ENCODE measurements at places on chromosomes 3 and 15. TPM values are rescaled to one million over a fixed set of nuclear protein-coding genes. Genes with fewer than 3 reads are reported as not detected.
A peak's percentile ranks its signal among the peaks of the same experiment; 100 is the strongest.

GRCh38 chr15:70083418-70083817 lies 14.3 kb downstream of the TLE3 start:
- DNase-seq: no peak

- peak; percentile 89 for DNase-seq
Measured at GRCh38 chr15:75042730-75043508, 19.5 kb downstream of the PPCDC start.

DNA sequence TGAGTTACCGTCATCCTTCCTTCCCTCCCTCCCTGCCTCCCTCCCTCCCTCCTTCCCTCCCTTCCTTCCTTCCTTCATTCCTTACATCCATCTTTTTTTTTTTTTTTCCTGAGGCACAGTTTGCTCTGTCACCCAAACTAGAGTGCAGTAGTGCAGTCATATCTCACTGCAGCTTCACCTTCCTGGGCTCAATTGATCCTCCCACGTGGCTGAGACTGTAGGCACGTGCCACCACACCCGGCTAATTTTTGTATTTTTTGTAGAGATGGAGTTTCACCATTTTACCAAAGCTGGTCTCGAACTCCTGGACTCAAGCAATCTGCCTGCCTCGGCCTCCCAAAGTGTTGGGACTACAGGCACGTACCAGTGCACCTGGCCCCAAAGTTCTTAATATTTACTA lies 25.8 kb downstream of the USP3 start:
- no peak for DNase-seq

DNA sequence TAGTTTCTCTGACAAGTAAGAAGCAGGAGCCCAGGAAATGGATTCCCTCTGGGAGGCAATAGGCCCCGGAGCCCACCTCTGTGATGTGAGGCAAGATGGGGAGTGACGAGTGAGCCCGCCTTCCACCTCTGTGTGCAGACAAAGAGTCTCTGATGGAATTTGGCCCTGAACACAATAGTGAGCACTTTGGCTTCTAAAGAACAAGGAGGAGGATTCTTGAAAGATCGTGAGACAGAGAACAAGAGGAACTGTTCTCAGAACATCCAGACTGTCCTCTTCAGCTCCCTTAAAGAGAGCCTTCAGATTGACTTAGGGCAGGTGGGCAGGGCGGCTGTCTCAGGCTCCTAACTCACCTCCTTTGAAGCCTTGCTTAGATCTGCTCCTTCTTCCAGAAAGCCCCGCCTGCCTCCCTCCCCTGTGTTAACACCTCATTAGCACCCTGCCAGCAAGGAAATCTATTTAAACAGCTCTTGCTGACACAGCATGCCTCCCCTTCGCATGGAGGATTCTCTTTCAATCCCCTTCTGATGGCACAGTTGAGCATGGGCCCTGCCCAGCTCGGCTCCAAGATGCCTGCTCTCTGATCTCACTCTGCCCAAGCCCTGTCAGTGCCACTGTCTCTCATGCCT lies 430.3 kb downstream of the NTRK3 start:
- no peak for DNase-seq

DNA sequence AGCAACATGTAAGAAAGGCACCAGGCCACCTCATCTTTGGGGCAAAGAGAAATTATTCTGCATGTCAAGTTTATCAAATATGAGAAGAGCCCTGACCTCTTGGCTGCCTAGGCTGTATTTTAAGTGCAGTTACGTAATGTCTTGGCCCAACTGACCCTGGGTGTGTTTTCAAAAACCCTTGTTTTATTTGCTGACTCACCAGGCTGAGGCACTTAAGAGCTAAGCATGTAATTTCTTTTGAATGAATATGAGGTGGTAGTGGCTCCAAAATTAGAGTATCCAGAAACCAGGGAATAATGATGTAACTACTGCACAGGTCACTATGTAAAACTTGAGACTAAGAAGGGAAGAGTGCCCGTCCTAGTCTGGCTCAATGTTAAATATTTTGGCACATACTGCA lies 24.3 kb downstream of the PGPEP1L start:
- DNase-seq: no peak

DNA sequence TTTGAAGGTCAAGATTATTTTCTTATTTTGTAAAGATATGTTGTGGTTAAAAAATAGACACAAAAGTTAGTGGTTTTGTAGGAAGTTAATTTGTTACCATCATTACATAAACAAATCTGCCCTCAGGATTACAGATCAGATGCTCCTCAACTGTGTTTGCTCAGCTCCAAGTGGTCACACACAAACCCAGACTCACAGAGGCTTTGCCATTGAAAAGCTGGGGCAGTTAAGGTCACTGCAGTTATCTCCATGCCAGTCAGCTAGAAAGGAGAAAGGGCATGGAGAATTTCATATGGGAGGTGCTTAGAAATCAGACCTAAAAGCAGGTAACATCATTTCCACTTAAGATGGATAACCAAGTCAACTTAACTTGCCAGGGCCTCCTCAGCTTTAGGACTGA lies 825.7 kb upstream of the GBE1 start:
- DNase-seq: no peak

- DNase-seq: no peak
Measured at GRCh38 chr3:61268644-61269043, 17.4 kb upstream of the FHIT start.

DNA sequence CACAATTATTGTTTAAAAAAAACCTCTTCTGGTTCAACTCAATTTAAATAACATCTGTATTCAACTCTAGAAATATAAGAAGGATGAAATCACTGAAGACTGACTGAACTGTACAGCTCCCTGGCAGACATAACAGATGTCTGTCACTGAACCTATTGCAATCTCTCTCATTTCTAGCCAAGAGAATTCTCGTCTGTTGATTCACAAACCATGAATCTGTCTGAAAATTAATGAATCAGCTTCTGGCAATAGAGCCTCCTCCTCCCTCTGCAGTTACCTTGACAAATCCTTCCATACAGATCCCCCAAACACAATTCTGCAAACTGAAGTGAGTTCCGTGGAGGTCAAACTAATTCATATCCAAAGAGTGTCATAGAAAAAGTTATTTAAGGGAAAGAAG lies 561.4 kb downstream of the PYDC2 start:
- DNase-seq: no peak

DNA sequence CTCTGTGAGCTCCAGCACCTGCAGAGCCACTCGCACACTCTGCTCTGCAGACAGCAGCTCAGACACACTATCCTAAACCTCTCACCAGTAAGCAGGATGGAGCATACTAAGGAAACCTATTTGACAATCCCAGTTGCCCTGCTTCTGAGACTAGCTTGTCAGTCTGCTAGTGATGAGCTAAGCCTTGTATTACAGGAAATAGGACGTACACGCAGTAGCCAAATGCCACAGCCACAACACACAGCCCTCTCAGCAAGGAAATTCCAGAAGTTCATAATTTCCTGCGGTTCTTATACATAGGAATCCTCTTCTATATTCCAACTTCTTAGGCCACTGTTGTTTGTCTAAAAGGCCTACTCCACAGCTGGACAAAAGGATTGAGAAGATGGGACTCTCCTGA lies 74.5 kb downstream of the MYLK start:
- no peak for DNase-seq

DNA sequence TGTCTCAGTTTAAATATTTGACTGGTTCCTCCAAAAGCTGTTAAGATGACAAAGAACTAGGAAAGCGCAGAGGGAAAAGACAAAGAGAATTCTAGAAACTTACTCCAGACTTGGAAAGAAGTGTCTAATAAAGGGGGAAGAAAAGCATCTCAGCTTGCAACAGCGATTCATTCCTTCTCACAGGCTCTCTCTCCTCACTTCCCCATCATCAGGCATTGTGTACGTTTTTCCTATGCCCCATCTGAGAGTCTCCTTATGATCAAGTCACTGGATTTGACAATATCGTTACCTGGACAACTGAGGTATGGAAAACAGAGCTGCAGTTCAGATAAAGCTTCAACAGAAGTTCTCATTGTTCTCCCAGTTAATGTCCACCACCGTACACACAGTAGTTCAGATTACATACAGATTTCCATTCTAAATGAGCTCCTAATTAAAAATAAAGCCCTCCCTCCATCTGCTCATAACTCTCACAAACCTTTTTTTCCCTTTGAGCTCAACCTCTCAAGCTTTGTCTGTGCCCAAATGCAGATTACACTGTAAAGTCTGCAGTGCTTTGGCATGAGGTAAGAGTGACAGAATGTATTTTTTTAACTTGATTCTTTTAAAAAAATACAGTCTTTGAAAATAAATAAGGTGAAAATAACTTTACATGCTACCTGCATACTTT lies 254.4 kb upstream of the THBS1 start:
- no peak for DNase-seq

GRCh38 chr3:160400702-160401150 lies 1.3 kb downstream of the SMC4 start:
- peak; percentile 37 for DNase-seq

DNA sequence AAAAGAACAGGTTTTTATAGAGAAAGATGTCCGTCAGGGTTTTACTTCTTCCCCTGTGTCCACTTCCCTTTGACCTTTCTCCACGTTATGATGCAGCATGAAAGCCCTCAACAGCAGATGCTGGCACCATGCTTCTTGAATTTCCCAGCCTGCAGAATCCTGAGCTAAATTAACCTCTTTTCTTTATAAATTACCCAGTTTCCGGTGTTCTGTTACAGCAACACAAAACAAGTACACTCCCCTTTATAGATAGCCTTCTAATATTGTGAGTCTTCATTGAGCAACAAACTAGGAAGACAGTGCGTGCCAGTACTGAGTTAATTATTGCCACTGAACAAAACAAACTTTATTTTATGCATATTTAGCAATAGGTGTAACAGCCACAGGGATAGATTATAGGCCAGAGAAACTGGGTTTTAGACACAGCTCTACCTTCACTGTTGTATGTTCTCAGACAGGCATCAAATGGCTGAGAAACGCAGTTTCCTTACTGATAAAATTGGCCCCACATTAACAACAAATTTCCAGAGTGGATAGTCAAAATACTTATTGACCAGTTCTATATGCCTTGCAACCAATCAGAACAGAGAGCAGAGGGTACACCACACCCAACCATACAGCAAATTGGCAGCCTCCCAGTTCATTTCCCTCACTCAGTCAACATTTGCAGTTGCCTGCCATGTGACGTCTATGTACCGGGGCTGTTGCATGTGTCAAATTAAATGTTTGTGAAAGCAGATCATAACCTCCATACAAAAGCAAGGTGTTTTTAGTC lies 14.4 kb upstream of the TBL1XR1 start:
- DNase-seq: no peak

DNA sequence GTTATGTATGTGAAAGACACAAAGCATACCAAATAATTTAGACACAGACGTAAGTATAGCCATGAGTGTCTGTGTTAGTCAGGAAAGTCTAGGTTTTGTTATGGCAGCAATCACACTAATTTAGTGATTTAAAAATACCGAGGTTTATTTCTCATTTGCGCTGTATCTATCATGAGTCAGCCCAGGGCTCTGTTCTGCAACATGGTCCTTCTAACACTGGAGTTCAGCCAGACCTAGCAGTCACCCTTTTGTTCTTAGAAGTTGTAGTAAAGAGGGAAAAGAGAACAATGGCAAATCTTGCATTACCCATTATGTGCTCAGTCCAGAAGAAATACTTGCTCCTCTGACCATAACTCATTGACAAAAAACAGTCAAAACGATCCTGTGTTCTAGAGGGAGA lies 311.5 kb downstream of the NLGN1 start:
- no peak for DNase-seq

- DNase-seq: no peak
Measured at GRCh38 chr3:163273694-163274093, 1777.1 kb downstream of the OTOL1 start.

DNA sequence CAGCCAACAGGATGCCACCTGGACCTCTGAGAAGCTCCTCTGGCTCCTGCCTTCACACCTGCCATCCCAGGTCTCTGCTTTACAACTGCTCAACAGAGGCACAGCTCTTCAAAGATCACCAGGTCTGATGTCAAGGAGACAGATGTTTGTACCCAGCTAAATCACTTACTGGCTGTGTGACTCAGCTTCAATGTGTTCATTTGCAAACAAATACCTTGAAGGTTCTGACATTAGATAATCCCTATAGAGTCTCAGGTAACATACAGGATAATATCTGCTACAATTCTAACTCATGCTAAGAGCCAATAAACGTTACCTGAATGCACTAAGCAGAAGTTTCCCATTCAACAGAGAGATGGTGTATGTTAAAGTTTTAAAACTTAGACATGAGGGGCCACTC lies 163.4 kb upstream of the IGF1R start:
- no peak for DNase-seq

DNA sequence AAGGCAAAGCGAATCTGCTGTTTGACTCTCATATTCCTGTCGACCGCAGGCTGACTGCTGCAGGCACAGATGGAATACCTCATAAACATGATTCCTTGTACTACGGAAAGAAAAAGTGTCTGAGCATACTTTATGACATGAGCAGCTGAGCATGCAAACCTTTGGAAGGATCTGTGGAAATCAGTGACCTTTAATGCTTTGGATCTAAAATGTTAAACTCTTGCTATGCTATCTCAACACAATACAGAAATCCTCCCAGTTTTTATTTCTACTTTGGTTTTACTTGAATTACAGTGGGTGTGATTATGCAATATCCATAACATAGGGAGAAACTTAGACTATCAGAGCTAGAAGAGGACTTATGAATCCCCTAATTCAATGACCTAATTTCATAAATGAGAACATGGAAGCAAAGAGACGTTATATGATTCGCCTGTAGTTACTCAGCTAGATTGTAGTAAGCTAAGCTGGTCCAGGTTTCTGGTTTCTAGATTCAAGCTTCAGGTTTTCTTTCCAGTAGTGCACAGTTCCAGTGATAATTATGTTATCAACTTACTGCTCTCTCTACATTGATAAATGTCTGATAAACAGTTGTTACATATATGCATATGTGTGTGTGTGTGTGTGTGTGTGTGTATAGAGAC lies 127.6 kb upstream of the GBE1 start:
- no peak for DNase-seq

DNA sequence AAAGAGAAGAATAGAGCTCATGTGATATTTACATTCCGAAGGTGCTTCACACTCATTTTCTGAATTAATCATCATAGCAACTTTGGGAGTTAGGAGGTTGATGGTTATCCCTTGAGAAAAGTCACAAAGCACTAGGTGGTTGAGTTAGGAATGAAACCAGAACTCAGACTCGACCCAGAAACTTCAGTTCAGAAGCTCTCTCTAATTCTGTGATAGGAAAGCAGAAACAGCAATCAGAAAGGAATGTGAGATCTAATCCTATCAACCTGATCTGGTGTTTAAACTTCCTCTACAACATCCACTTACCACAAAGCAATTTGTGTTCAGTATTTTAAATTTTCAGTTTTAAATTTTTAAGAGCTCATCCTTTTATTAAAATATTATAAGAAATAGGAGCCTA lies 211.2 kb downstream of the CNTN3 start:
- DNase-seq: no peak

GRCh38 chr15:81336568-81336967 lies 12.6 kb upstream of the STARD5 start:
- no peak for DNase-seq

CAMK2N2 gene
- total RNA-seq: not detected

CLDN1 gene
- total RNA-seq: 1.4 TPM

CACNA1D gene
- total RNA-seq: 1.0 TPM

NANOGP8 gene
- total RNA-seq: not detected

ANKRD63 gene
- 1.0 TPM for total RNA-seq

SYNPR gene
- not detected for total RNA-seq

All from left ventricle myocardium superior (tissue), 1 donor.